HepG2 (cell line): ENCODE measurements at places on chromosomes 1 and 21.
A peak's percentile ranks its signal among the peaks of the same experiment; 100 is the strongest.

DNA sequence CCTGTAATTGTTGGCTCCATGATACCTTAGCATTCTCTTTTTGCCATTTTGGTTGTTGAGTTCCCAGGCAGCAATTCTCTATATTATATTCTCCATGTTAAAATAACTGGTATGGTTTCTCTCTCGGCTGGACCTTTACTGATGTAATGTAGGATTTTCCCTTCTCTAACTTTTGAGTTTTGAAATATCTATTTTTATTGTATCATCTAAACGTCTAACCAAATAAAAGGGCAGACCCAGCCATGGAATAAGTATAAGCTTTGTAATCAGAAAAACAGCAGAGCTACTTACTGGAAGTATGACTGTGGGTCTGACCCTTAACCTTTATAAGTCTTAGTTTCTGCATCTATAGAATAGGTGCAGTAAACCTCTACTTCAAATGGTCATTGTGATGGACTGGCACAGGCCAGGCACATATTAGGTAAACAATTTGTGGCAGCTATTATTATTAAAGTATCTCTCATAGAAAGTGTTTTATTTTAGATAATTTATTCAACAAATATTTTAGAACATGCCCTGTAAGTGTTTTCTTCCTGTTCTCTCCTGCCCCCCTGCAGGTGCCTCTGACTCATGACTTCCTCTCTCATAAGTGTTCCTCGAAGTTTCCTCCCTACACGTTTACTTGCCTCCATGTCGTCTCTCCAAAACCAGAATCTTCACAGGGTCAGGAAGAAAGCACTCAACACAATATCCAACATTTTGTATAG, 224.9 kb upstream of the FGGY start:
- no peak for DNase-seq

DNA sequence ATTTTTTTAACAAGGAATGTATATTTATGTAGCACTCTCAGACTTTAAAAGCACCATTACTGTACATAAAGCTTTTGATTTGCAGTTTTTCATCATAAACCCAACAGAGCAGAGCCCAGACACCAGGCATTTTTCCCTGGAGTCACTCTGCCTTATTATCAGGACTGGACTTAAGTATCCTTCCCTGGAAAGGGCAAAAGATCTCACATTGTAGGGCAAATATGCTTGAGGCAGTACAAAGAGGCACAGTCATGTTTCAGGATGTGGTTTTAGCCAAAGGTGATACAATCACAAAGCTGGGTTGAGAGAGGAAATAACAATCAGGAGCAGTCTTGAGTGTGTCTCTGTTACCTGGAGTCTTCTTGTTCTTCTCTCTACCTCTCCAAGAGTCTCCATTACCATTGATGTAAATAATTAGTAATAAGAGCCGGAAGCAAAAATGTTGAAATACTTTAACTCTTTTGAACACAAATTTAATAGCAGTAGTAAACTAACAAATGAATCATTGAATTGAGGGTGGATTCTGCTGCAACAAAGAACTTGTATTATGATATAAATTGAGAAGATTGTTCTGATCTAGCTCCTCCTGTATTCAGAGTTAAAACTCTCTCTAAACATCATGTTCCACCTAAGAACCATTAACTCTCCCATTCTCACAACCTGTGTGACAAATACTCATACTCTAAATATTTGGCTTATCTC, 160.5 kb downstream of the LTN1 start:
- DNase-seq = peak; percentile 5

DNA sequence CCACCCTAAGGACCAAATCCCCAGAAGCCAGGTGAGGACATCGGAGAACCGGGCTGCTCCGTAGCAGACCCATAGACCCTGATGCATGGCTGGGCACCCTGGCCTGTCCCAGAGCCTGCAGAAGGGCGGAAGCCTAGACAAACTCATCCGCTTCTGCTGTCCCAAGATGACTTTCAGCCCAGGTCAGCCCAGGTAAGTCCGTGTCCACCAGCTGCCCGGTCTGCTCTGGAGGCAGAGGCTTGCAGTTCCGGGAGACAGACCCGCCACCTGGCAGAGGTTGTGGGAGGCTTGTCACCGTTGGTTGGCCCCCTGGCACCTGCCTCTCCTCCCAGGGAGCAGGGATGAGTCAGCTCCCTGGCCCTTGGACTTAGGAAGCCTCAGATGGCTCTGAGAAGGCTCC, 22.8 kb upstream of the POFUT2 start:
- DNase-seq = no peak

GRCh38 chr21:45535341-45536081, 6.7 kb downstream of the SLC19A1 start:
- DNase-seq = no peak

- DNase-seq = no peak
Observed at GRCh38 chr21:35335951-35336446, 286.9 kb upstream of the RUNX1 start.

DNA sequence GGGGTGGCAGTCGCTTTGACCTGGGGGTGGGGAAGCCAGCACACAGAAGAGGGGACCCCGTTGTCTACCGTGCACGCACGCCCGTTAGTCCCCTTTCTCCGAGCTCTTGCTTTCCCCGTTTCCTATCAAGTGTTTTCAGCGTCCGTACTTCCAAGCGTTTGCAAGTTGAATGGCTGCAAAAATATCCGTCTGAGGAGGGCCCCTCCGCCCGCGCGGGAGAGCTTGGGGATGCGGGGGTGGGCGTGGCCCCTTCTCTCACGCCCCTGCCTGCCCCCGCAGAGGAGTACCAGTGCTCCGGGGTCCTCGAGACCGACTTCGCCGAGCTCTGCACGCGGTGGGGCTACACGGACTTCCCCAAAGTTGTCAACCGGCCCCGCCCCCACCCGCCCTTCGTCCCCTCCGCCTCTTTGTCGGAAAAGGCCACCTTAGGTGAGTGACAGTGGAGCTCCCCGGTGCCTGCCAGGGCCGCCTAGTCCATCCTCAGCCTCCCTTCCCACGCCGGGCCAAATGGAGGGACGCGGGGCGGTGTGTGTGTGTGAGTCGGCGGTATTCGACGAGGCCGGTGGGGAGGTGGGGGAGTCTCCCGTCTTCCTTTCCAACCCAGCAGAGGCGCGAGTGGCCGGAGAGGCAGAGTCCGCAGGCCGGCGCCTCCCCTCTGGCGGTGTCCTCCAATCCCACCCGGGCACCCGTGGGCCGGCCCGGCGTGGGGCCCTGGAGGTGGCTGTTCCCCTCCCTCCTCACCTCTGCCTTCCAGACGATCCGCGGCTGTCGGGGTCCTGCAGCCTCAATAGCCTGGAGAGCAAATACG, 3.4 kb downstream of the LRRC71 start:
- no peak for DNase-seq

- no peak for DNase-seq
Observed at GRCh38 chr1:24801176-24801575, 55.9 kb downstream of the CLIC4 start.

DNA sequence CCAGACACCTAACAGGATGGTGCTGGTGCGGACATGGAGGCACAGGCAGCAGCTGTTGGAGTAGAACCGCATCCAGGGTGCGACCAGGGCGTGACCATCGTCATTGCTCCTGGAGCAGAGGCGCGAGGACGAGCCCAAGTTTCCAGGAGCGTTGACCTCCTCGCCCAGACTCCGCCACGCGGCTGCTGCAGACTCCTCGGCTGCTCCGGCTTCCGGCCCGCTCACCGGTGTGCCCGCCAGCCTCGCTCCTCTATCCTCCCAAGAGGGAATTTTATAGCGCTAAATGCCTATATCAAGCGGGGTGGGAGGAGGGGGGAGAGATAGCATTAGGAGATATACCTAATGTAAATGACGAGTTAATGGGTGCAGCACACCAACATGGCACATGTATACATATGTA, 5.3 kb upstream of the S100A12 start:
- DNase-seq = no peak

DNA sequence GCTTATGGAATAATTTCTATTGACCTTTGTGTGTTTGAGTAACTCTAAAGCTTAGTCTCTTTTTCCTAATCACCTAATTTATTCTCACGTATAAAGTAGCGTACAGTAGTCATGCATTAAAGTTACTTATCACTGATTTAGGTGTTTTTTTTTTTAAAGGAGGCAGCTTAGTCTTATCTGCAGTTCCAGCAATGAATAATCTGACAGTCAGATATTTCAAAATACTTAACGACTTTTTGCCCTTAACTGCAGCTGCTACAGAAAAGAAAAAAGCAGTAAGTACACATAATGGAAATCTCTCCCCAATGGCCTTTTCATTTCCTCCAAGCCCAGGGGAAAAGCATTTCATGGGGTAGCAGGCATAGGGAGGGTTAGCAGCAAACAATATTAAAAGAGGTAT, 54.6 kb downstream of the SLC35F3 start:
- no peak for DNase-seq

GRCh38 chr1:229114850-229115365, 156.0 kb upstream of the RAB4A start:
- DNase-seq = peak; percentile 18
